ENCODE measurements at places on chromosomes 6 and 20.
A peak's percentile ranks its signal among the peaks of the same experiment; 100 is the strongest.

GRCh38 chr6:143026696-143027449, 33.8 kb upstream of the AIG1 start:
- peak; percentile 48 for DNase-seq

- DNase-seq = no peak
Measured at GRCh38 chr6:153044295-153044694, 41.8 kb upstream of the MTRF1L start.

- DNase-seq = no peak
Measured at GRCh38 chr6:52635049-52635577, 35.8 kb upstream of the TMEM14A start.

- DNase-seq = no peak
Measured at GRCh38 chr6:158642097-158642601, 2.4 kb downstream of the DYNLT1 start.

GRCh38 chr6:31727034-31727716, 1.9 kb downstream of the DDAH2 start:
- DNase-seq = no peak

- DNase-seq = no peak
Measured at GRCh38 chr20:63090052-63090451, 83.3 kb upstream of the BHLHE23 start.

DNA sequence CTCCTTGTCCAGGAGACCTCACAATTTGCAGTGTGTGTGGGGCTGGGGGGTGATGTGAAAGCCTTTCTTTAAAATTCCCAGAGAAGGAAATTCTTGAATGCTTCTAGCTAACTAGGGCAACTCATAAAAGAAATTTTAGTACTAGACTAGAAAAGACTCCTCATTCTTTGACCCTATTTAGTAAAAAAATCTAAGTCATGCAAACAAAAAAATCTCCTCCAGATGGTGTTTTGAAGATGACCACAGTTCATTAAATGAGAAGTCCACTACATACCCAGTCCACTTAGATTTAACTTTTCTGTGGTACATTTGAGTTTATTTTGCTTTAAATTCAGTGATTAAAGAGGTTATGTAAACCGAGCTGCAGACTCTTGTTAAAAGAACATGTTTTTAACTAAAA, 67.5 kb downstream of the NDUFAF5 start:
- no peak for DNase-seq

GRCh38 chr6:41256383-41256782, 28.2 kb downstream of the TREML4 start:
- DNase-seq = no peak

DNA sequence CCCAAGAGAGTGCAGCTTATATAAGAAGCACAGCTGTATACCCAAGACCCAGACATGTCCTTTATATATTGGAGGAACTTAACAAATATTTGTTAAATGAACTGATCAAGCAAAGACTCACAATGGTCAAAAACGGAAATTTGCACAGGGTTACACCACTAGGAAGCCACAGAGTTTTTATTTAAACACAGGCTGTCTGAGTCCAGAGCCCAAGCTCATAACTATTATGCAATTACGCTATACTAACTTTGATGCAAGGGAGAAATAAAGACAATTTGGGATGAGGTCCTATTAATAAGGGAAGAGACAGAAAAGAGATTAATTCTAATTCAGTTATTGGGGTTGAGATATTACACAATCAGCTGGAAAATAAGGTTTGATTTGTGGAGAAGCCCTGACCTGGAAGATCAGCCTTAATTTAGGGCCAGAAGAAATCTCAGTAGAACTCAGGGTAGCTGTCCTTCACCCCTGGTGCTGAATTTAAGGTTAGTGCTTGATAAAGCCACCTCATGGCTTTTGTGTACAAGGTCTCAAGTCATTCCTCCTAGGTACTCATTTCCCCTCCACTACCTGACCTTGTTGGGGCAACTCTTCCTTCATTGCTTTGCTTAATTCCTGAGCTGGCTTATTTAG, 10.5 kb upstream of the ZNF334 start:
- no peak for DNase-seq

DNA sequence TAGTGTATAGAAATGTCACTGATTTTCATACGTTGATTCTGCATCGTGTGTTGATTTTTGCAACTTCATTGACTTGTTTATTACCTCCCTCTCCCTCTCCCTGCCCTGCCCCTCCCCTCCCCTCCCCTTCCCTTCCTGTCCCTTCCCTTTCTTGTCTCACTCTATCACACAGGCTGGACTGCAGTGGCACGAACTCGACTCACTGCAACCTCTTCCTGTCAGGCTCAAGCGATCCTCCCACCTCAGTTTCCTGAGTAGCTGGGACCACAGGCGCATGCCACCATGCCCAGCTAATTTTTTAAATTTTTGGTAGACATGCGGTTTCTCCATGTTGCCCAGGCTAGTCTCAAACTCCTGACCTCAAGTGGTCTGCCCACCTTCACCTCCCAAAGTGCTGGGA, 19.2 kb upstream of the PPP1R14C start:
- DNase-seq = no peak

- no peak for DNase-seq
Measured at GRCh38 chr6:3419624-3420272, 37.1 kb downstream of the SLC22A23 start.

- peak; percentile 24 for DNase-seq
Measured at GRCh38 chr6:154039231-154039842, at the start of gene OPRM1. TSS of gene OPRM1 (plus strand) at chr6:154039240. CDS start at chr6:154039545, 305 bp downstream.

GRCh38 chr6:31356216-31356945, 598 bp downstream of the HLA-B start:
- DNase-seq = peak; percentile 49

- DNase-seq = no peak
Measured at GRCh38 chr6:118500130-118501015, 47.7 kb upstream of the PLN start.

GRCh38 chr6:135784507-135784906, 67.0 kb upstream of the PDE7B start:
- DNase-seq = no peak

DNA sequence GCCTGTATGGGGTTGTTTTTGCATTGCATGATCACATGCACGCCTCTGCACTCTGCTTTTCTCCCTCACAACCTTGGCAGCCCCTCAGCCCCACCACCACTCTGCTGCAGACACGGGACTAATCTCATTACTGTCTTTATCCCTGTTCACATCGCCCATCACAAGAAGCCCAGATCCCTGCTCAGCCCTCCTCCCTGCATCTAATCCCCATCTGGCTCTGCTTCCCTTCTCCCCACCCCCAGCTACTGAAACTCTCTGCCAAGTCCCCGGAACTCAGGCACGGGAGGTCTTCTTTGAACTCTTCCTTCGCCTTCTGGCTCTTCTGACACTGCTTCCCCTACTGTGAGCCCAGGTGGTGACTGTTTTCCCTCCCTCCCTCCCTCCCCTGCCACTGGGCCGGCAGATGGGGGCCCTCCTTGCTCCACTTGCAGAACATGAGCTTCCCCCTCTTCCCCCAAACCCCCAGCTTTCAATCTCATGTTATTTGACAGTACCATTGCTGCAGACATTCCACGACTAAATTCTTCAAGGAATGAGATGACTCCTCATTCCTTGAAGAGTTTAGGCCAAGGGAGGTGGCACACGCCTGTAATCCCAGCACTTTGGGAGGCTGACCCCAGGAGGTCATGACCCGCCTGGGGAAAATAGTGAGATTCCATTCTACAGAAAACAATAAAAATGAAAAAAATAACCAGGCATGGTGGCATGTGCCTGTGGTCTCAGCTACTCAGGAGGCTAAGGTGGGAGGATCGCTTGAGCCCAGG, 21.9 kb upstream of the TULP1 start:
- DNase-seq = no peak

All from activated naive CD4-positive, alpha-beta T cell treated with anti-CD3 and anti-CD28 coated beads, Interleukin-2, amount 50 U/mL, for 16 hours (primary cell).